ENCODE measurements at places on chromosomes 16 and 17.
A peak's percentile ranks its signal among the peaks of the same experiment; 100 is the strongest.

GRCh38 chr16:12025472-12025871, 48.9 kb downstream of the SNX29 start:
- DNase-seq = no peak

DNA sequence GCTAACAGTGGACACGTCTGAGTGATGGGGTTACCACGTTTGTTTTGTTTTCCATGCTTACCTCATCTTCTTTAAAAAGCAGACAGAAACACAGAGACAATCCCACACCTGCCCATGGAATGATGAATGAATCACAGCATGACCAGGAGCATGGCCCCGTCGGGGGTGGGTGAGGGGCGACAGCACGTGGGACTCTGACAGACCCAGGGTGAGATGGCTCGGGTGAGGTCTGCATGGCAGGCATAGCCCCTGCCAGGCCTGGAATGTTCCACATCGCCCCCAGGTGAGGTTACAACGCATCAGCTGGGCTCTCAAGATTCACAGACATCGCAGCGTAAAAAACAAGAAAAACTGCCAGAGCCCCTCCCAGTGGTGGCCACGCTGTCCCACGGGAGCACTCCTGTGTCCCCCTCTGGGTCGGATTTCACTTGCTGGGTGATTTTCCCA, 18.1 kb downstream of the SLC7A5 start:
- no peak for DNase-seq

DNA sequence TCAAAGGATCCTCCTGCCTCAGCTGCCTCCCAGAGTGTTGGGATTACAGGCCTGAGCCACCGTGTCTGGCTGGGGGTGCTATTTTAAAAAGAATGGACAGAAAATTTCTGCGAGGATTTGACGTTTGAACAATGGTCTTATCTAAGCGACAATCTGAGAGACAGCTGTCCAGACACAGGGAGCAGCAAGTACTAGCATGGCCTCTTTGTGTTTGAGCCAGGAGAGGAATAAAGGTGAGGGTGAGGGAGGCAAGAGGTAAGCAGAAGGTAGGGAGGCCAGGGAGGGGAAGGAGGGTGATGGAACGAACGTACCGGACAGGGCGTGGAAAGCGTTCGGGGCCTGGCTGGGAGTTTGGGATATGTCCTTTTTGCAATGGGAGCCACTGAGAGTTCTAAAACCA, 59.2 kb downstream of the PITPNC1 start:
- DNase-seq = no peak

DNA sequence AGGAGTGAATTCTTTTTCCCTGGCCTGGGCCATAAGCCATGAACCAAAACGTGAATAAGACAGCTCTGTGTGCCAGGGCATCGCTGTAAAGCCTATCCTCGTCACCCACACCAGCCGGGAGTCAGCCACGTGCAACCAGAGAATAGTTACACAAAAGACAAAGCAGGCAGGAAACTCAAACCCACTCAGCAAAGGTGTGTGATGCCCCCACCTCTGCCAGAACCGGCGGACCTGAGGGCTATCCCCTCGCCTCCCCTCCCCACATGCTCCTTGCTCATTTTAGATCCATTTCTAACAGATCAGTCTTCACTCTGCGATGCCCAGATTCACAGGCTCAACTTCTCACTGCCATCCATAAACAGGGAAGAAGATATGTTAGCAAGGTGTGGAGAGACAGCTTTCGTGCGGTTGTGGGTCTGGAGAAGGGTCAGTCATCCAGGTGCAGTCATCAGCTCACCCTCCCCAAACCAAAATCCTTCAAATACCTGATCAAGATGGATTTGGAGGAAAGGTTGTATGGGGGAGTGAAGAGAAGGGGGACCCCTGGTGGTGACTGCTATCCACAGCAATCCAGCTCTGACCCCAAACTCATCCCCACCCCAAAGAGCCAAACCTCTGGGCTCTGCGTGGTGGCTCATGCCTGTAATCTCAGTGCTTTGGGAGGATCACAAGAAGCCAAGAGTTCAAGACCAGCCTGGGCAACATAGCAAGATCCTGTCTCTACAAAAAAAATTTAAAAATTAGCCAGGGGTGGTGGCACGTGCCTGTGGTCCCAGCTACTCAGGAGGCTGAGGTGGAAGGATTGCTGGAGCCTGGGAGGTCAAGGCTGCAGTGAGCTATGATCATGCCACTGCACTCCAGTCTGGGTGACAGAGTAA, 219.2 kb downstream of the C16orf78 start:
- DNase-seq = peak; percentile 18

- DNase-seq = no peak
These were observed 47.1 kb downstream of the VMP1 start for GRCh38 chr17:59754552-59754951.

All from stimulated activated CD4-positive, alpha-beta T cell treated with anti-CD3 and anti-CD28 coated beads, Interleukin-12 subunit alpha, Interleukin-12 subunit beta, amount 100 ng/mL, for 48 hours (primary cell).